ENCODE measurements at places on chromosomes 4 and X.

DNA sequence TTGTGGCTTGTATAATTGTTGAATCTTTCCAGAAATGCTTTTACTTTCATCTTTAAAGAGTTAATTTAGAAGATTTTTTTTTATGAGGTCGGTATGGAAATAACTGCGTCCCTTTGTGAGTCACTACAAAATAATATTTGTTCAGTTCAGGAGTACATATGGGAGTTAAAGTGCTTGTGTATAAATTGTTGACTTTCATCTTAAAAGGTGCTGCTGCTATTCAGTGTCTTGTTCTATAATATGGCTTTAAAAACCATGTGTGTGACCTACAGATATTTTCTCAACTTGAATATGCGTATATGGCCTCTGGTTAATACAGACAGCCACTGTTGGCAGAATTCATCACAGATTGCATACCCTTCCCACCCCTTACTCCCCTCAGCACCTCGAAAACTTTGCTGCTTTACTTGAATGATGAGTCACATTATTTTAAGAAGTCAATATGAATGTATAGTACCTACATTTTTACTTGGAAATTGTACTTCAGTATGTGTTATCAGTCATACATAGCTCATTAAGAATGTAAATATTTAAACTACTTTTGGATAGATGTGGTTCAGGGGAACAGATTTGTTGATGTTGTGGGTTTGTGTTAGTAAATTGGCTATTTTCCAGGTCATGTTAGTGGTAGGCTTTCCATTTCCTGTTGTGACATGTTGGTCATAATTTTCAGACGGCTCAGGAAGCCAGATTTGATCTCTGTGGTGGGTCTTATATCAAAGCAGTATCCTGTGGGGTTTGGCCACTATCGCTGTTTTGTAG is 1.5 kb downstream of the CLCN3 start:
- DNase-seq: no peak

DNA sequence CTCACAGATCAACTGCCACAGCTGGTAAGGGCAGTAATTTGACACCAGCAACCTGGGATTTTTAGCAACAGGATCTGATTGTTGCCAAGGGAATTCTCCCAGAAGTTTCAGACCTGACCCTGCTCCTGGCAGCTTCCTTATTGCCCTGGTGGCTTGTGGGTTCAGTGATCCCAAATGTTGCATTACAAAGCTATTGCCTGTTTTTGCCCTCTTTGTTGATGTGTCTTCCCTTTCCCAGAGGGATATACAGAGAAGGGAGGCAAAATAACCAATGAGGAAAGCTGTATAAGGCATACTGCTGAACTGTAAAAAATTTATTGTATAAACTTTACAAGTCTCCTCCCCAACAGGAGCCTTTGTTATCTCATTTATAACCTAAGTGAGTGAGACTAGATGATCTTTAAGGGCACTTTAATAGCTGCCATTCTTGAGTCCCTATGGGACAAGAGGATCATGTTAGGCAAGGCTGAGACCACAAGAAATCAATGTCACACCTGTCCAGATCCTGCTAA is 22.2 kb downstream of the VSIG4 start:
- DNase-seq: peak; percentile 61

DNA sequence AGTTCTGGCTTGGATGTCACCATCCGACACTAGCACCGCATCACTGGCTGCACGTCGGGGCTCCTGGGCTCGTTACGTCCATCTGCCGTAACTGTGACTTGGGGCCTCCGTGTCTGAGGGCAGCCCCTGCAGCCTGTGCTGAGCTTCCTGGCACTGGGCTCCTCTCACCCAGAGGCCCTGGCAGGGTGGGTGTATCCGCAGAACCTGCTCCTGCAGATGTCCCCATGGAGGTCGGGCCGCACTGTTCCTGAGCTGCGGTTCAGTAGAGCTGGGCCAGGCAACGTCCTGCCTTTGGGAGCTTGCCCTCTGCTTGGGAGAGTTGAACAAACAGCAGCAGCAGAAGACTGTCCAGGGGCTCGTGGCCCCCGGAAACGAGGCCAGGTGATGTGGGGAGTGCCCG is 71.4 kb downstream of the RGS12 start:
- no peak for DNase-seq

DNA sequence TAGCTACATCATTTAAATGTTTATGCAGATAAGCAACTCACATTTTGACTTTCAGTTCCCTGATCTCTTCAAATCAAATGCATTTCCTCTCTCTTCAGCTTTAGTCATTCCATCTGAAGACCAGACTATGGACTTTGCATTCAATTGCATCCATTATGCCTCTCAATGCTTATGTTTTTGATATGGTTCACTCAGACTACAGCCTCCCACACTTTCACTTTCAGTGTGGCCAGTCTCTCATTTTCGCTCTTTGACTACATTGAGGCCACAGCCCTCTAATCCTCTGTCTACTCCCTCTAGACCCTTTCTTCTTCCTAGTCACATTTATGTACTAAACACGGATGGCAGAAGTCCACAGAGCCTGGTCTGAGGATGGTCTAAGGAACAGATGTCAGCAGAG is 24.5 kb upstream of the VEGFC start:
- no peak for DNase-seq
